ENCODE measurements at places on chromosomes 2 and 18.

DNA sequence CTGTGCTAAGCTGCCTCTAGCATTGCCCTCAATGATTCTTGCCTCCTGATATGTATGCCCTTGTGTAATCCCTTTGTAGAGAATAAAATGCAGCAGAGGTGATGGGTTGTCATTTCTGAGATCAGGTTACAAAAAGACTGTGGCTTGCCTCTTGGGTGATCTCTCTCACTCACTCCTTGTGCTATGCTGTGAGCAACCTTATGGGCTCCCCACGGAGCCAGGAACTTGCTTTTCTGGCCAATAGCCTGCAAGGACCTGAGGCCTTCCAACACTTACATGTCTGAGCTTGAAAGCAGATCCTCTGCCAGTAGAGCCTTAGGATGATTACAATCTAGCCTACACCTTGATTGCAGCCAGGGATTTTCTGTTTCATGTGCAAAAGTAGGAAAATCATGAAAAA lies 123.1 kb upstream of the XIRP2 start:
- no peak for DNase-seq

DNA sequence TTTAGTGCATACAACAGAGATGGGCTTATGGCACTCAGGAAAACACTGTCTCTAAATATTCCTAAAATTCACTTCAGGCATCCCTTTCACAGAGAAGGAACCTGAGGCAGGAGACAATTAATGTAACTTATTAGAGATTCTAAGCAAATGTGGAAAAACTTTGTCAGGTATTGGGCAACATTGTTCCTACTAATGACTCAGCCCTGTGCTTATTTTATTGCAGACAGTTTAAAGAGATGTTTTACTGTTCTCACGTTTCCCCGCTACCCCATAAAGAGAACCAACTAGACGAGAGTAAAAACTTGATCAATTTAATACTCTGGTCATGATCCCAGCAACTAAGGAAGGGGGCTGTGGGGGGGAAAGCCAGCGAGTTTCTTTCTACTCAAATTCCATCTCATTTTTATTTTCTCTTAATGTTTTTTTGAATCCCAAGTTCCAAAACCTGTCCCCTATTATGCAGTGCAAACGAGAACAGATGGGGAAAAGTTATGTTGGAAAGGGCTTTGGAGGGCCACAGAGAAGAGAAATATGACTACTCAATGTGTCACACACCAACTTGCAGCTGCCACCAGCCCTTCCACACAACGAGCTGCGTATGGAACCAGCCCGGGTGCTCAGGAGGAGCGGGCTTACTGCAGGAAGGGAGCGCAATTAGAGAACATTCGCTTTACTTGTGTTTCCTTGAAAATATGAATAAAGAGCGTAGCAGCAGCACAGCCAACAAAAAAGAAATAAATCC lies 18.7 kb upstream of the ACVR1 start:
- DNase-seq: no peak

DNA sequence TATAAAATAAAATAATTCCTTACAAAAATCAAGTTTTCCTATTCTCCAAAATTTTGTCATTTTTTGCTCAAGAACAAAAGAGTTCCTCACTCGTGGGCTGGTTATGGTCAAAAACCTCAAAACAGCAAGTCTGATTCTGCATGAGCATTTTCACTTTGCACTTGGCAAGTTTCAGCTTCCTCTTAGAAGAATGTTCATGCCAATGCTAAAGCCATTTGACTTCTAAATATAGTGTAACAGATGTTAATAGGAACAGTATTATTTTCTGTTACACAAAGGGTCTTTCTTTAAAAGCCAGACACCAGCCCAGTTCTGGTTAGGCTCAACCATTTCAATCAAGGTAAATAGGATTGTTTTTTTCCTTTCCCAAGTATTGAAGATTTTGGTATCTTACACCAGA lies 261.3 kb upstream of the CCDC68 start:
- DNase-seq: no peak

DNA sequence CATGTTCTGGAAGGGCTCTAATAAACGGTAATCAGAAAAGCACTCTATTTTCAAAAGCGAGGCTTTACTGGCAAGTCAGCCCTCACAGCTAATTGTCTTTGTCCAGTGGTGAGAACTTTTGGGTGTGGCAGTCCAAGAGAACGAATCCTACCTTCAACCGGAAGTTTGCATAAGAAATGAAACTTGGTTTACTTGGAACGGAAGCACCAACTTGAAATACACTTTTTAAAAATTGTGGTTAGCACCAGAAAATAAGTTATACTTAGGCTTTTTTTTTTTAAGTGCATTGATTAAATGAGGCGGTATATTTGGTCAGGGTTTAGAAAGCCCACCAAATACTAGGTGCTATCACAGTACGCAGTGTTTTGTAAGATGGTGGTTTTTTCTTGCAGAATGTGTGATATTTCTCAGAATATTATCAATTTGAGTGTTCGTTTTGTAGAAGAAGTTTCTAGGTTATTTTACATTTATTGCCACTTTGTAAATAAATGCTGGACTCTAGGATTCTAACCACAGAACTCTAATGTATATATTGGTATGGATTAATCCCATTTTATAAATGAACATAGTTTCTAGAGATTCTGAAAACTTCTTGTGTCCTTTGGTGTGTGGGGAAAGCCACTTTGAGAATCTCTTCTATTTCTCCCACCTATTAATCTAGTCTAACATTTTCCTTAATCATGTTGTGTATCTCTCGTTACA lies 1.2 kb downstream of the MYL12A start:
- no peak for DNase-seq

- DNase-seq: no peak
These were observed 44.7 kb downstream of the FER1L5 start for GRCh38 chr2:96687266-96687665.

DNA sequence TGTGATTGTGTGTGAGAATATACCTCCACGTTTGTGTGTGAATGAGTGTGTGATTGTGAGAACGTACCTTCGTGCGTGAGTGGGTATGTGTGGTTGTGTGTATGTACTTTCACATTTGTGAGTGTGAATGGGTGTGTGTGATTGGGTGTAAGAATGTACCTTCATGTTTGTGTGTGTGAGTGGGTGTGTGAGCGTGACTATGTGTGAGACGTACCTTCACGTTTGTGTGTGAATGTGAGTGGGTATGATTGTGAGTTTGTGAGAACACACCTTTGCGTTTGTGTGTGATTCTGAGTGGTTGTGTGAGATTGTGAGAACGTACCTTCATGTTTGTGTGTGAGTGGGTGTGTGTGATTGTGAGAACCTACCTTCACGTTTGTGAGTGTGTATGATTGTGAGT lies 5.8 kb upstream of the ADCY3 start:
- no peak for DNase-seq

- no peak for DNase-seq
These were observed 8.5 kb upstream of the CYBRD1 start for GRCh38 chr2:171513719-171514160.

DNA sequence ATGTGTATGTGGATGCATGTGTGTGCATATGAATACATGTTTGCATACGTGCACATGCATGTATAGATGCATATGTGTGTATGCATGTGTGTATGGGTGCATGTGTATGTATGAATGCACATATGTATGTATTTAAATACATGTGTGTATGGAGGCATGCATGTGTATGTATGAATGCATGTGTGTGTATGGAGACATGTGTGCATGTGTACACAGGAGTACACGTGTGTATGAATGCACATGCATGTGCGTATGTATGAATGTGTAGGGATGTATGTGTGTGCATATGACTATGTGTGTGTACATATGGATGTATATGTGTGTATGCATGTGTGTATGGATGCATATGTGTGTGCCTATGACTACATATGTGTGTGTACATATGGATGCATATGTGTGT lies 51.9 kb downstream of the DCDC2C start:
- DNase-seq: no peak

DNA sequence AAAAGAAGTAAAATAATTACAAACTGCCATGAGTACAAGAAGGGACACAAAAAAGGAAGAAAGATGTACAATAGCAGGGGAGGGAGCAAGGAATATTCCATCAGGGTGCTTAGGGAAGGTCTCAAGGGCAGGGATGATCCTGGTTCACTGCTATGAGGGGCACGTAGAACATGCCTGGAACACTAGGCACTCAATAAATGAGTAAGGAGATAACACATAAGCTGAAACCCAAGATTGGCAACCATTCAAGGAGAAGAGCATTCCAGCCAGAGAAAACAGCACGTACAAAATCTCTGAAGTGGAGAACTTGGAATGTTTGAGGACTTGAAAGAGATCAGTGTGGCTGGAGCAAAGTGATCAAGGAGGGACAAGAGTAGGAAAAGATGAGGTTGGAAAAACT lies 103.2 kb downstream of the FAM161A start:
- no peak for DNase-seq

GRCh38 chr18:3340682-3341097 lies 78.8 kb downstream of the MYL12B start:
- no peak for DNase-seq

- no peak for DNase-seq
These were observed 24.3 kb downstream of the RNU4ATAC start for GRCh38 chr2:121555008-121555407.

DNA sequence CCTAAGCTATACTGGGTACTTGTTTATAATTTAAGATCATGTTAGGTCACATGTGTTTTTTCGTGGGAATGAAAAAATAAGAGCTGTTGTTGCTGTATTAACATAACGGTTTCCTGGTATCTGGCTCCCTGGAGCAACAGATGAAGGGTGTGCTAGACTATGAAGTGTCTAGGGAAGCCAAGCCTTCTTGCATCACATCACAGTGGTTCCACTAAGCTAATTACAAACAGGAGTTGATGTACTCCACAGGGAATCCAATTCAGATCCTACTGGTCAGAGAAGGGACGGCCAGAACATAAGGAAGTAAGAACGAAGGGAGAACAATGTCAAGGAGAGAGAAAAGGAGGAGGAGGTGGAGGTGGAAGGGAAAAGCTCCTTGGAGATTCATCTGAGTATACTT lies 193.0 kb upstream of the CYP26B1 start:
- DNase-seq: no peak

- DNase-seq: no peak
These were observed 598.6 kb downstream of the NYAP2 start for GRCh38 chr2:225998116-225998515.

GRCh38 chr2:72028351-72028995 lies 119.2 kb downstream of the CYP26B1 start:
- DNase-seq: no peak

DNA sequence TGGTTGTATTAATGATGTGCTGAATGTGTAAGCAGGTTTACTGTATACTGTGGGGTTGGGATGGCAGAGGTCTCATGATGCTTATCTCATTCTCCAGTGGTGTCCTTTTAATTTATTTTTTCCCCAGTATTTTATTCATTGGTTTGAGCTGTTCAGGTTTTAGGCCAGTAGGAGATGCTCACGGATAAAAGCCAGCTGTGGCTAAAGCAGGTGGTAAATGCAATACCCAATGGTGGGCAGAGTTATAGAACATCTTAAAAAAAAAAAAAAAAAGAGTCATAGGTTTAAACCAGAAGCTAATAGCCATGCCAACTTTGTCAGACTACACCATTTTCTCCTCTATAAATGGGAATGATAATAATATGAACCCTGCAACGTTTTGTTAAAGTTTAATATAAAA lies 57.8 kb upstream of the NEUROD1 start:
- no peak for DNase-seq

DNA sequence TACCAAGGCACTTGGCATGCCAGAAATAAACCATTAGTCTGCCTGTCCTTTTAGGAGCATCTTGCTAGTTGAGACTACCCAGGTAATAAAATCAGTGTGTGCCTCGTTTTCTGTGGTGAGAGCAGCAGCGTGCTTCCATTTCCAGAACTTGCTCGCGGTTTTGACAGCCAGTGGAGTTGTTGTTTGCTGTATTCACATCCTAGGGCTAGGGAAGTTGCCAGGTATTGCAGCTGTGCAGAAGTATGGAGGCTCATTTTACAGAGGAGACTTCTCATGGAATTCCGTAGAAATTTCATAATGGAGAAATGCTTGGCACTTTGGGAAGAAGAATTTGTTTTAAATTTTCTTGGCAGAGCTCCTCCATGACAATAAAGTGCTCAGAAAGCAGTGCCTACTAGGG lies 1355.1 kb upstream of the ZEB2 start:
- no peak for DNase-seq
